DMS 273 treated with DMSO at 0.1 percent for 48 hours (cell line): ENCODE measurements at places on chromosomes 2 and 18.

DNA sequence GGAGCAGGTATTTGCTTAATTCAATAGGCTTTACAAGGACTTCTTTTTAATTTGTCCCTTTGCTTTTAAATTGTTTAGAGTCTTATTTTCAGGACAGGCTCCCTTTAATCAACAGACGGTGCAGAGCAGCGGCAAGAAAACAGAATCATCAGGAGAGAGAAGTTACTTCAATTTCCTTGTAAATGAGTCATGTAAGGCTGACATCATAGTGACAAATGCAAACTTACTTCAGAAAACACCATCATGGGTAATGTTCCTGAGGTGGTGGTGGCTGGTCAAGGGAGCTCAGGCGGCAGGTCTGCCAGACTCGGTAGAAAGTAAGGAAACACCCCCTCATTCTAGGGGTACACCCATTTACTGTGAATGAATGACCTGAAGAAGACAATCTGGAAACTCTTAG lies 395.1 kb downstream of the FBXO15 start:
- no peak for DNase-seq

GRCh38 chr18:71136487-71136886 lies 847.6 kb downstream of the SOCS6 start:
- DNase-seq = no peak

DNA sequence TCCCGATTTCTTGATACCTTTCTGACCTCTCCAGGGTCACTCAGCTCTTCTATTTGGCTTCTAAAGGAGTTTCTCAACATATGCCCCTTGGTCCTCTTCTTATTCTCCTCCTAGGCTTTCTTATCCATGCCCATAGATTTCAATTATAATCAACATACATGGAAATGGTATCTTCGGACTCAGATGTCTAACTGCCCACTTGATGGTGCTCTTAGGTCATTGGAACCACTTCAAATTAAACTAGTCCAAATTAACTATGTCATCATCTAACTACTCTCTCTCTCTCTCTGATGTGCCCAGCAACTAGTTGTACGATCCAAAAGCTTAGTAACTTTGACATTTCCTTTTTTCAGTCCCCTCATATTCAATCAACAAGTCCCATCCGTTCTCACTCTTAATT lies 43.2 kb upstream of the GPR75 start:
- no peak for DNase-seq

GRCh38 chr2:187435078-187435477 lies 13.0 kb downstream of the CALCRL start:
- no peak for DNase-seq

- DNase-seq = no peak
These were observed 2.3 kb upstream of the VSNL1 start for GRCh38 chr2:17538022-17538843.

GRCh38 chr2:234133004-234133403 lies 82.5 kb downstream of the SPP2 start:
- no peak for DNase-seq

GRCh38 chr2:47616506-47616905 lies 166.4 kb upstream of the MSH6 start:
- no peak for DNase-seq

- no peak for DNase-seq
These were observed 203.3 kb upstream of the NT5C1B start for GRCh38 chr2:18792684-18793083.

DNA sequence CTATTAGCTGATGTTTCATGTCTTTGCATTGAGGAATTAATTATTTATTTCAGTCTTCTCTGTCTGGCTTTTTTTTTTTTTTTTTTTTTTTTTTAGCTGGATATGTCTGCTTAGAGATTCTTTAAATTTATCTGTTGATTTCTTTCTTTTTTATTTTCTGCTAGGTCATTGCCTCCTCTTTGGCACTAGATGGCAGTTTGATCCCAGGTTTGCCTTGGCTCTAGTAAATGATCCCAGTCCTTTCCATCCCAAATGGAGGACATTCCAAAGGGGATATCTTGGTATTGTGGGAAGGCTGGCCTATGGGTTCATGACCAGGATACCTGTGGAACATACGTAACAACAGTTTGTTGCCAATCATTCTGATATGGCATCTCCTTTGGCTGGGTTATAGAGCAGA lies 339.5 kb upstream of the GCFC2 start:
- no peak for DNase-seq

DNA sequence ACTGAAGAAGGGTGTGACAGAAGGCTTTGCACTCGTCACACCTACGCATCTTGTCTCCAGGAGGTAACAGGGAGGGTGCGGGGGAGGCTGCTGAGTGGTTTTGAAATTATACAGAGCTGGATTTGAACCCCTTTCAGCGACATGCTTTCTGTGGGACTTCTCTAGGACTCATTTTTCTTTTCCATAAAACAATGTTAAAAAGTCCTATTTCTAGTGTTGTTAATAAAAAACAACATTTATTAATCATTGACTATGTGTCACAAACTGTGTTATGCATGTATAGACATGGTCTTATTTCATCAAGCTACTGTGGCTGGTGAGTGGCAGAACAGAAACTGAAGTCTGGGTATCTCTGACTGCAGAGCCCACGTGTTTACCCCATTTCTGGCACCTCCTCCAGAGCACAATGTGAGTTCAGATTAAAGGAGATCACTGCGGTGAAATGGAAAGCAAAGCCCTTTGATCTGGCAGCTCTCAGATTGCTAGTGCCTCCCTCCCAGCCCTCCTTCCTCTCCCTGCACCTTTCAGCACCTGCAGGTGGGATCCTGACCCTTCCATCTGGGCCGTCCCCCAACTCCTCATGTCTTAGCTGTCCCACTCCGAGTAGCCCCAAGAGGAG lies 315.5 kb upstream of the MYT1L start:
- DNase-seq = no peak

GRCh38 chr2:176117162-176117822 lies 714 bp downstream of the HOXD10 start:
- no peak for DNase-seq

DNA sequence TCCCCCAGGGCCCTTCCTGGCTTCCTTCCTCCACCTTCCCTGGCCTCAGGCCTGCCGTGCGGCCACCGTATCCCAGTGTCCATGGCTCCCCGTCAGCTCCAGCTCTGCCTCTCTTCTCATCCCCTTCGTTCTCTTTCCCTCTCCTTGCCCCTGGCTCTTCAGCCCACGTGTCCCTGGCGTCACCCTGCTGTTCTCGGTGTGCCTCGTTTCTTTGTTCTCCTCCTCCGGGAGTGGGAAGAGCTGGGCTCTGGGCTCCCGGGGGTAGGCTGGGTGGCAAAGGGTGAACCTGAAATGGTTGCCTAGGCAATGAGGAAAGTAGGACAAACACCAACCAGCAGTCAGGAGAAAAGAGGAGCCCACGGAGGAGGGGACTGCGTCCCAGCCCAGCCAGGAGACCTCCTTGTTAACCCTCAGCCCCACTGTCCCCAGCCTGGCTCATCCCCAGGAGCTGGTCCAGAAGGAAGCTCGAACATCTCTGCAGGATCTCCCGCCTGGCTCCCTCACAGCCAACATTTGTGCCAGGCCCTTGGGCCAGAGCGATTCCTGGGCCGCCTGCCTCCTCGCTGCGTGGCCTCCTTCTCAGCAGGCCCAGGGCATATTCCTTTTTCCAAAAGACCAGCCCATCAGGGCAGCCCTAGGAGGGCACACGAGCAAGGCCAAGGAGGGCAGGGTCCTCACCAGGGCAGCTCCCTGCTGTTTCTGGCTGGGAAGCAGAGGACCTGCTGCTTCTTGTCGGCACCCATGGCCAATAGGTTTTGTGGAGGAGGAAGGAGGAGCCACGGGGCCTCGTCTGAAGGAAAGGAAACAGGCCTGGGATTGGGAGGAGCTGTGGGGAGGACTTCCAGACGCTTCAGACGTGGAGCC lies 30.9 kb upstream of the DNMT3A start:
- DNase-seq = no peak

DNA sequence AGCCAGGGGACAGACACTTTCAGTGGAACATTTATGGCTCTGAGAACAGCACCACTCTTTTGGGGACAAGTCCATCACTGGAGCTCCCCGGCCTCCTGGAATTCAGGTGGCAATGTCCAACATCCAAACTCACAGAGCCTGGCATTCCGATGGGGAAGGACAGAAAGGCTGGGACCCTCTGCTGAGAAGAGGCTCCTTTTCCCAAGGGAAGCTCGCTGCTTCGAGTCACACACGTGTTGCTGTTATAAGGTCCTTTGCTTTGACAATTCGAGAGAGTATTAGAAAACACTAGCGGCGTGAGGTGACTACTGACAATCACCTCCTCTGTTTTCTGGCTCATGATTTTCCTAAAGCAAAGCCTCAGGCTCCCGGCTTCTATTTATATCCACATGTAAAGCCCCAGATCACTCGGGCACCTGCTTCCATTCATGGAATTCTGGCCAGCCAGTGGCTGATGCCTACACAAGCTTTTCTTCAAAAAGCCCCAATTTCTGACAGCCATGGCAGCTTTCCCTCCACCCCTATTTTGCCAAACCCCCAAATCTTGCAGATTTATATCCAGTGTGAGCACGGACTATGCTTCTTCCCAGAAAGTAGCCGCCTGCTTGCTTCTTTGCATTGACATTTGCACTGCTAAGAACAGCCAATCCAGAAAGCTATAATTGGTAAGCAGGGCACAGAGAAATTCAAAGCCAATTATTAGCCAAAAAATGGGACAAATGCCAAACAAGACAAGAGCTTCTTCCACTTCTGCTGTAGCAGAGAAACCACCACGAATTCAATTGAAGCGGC lies 67.3 kb downstream of the NDUFA10 start:
- DNase-seq = no peak

- no peak for DNase-seq
These were observed 204.1 kb downstream of the GLI2 start for GRCh38 chr2:120939595-120940318.

DNA sequence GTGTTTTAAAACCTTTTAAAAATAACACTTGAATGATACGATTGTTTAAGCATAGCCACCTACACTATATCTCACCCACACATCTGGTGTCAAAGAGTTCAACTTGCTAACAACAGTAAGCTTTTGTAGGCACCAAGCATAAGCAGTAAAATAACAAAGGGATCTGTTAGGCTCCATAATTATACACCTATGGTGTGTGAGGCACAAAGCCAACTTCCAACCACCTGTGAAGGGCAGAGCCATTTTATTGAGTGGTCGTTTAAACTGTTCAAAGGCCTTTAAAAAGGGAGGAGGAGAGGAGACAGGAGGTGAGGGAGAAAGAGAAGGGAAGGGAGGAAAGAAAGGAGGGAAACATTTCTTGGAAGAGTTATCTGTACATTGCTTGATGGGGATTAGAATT lies 27.9 kb downstream of the NEMP2 start:
- no peak for DNase-seq

GRCh38 chr2:74583504-74583903 lies 29.0 kb downstream of the DOK1 start:
- no peak for DNase-seq

- DNase-seq = no peak
These were observed 33.7 kb downstream of the SH2D6 start for GRCh38 chr2:85452237-85452636.

- DNase-seq = no peak
These were observed 221.9 kb upstream of the COL3A1 start for GRCh38 chr2:188752311-188752710.
